B cell (primary cell): ENCODE measurements at places on chromosomes 2 and 18.

DNA sequence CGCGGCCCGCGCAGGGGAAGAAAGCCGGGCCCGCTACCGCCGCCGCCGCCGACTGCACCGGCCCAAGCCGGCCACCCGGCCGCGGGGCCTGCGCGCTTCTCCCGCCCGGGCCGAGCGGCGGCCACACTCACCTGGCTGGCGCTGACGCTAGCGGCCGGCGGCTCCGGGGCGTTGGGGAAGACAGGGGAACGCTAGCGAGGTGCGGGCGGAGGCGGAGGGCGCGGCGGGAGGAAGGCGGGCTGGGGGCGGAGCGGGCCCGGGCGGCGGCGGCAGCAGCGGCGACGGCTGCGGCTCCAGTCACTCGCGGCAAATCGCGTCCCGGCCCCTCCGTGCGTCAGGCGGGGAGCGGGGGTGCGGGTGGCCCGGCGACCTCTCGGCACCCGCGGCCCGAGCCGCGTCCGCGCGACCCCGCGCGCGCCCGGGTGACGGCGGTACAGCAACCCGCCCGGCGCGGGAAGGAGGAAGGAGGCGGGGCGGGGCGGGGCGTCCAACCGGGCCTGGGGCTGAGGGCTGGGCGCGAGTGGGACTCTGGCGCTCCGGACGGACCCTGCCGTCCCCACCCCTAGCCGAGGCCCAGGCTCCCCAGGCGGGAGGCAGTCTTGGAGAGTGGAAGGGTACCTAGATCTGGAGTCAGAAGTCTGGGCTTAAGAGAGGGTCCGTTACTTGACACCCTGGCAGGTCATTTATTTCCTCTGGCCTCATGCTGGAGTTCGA lies at the start of gene SESTD1:
SESTD1 (minus strand) TSS at position 465 of the 714 bp plus-strand sequence. CDS start 72,991 bp downstream, outside the sequence.
- no peaks in the 10 kb centered on the region for H3K27me3 ChIP-seq
- peak; percentile 83 for DNase-seq
- H3K27ac ChIP-seq, result peak within 1 kb of the TSS; percentile 54
- peaks cover 24% of the 10 kb centered on the region for H3K4me1 ChIP-seq
- peak within 1 kb of the TSS; percentile 62 for H3K4me3 ChIP-seq

DNA sequence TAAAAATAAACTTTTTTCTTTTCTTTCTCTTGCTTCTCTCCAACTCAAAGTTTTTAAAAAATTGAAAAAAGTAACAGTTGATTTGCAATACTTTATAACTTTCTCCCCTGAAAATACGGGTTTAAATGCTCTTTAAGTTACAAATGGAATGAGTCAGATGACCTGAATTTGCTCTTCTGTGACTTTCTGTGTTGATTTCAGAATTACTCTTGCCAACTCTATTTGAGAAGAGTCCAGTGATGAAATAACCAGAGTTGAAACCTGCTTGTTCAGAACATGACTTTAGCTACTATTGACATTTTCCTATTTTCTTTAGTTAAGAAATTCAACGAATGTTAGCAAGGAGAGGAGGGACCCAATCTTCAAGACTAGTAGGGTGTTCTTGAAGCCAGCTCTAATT lies 146.1 kb upstream of the ZSWIM2 start:
- no peaks in the 10 kb centered on the region for H3K36me3 ChIP-seq
- DNase-seq, result no peak
- H3K27me3 ChIP-seq, result no peaks in the 10 kb centered on the region

GRCh38 chr2:714005-714741 lies 37.0 kb upstream of the TMEM18 start:
- no peaks in the 10 kb centered on the region for H3K36me3 ChIP-seq
- no peak overlapping the region for H3K4me3 ChIP-seq
- H3K4me1 ChIP-seq, result peaks cover 13% of the 10 kb centered on the region
- H3K27ac ChIP-seq, result no peak overlapping the region

DNA sequence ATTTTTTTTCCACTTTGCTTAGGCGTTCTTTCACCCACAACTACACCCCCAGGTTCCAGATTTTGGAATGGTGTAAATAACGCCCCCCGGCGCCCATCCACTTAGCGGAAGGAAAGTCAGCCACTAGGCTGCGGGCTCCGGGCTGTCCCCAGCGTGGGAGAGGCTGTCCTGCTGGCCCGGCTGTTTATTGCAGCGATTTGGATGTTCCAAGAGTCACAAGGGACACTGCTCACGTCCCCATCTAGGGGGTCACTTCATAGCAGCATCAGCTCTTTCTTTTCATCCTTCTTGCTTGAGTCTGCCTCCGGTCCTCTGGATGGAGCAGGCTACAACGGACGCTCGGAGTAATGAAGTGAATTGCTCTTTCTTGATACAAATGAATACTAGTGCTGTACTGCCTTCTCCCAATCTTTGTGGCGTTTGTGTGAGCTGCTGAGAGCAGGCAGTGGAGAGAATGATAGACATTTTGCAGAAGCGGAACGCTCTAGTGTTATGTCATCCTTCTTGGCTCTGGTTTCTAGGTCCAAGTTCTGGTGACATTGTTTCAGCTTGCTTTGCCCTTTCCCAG lies 50.7 kb upstream of the PAIP2B start:
- H3K36me3 ChIP-seq, result no peaks in the 10 kb centered on the region
- H3K27me3 ChIP-seq, result peaks cover 10% of the 10 kb centered on the region
- DNase-seq, result peak; percentile 51
- peaks cover 19% of the 10 kb centered on the region for H3K4me1 ChIP-seq

GRCh38 chr2:160209516-160209856 lies 9.4 kb upstream of the ITGB6 start:
- H3K4me1 ChIP-seq, result peaks cover 3% of the 10 kb centered on the region
- no peaks in the 10 kb centered on the region for H3K27me3 ChIP-seq
- H3K4me3 ChIP-seq, result no peak overlapping the region
- H3K27ac ChIP-seq, result no peak overlapping the region

DNA sequence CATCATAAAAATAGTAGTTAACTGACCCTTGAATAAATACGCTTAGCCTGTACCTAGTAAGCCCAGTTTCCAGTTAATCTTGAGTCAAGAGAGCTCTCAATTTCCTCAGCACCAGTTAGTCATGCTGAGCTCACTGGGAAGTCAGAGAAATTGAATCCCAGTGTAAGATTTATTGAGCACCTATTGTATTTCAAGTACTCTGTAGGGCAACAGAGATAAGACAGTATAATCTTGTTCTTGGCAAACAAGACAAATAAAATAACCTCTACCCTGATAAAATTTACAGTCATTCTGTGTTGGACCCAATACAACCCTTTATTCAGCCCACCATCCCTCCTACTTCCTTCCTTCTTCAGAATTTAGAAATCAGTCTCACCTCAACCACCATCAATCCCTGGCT lies 71.9 kb upstream of the NRP2 start:
- H3K4me1 ChIP-seq, result no peaks in the 10 kb centered on the region
- no peak overlapping the region for H3K4me3 ChIP-seq
- H3K36me3 ChIP-seq, result no peaks in the 10 kb centered on the region
- no peak overlapping the region for H3K27ac ChIP-seq

- peaks cover 8% of the 10 kb centered on the region for H3K4me1 ChIP-seq
- H3K27ac ChIP-seq, result no peak overlapping the region
- H3K4me3 ChIP-seq, result no peak overlapping the region
These were observed 61.4 kb upstream of the RTN4 start for GRCh38 chr2:55111570-55112228.

DNA sequence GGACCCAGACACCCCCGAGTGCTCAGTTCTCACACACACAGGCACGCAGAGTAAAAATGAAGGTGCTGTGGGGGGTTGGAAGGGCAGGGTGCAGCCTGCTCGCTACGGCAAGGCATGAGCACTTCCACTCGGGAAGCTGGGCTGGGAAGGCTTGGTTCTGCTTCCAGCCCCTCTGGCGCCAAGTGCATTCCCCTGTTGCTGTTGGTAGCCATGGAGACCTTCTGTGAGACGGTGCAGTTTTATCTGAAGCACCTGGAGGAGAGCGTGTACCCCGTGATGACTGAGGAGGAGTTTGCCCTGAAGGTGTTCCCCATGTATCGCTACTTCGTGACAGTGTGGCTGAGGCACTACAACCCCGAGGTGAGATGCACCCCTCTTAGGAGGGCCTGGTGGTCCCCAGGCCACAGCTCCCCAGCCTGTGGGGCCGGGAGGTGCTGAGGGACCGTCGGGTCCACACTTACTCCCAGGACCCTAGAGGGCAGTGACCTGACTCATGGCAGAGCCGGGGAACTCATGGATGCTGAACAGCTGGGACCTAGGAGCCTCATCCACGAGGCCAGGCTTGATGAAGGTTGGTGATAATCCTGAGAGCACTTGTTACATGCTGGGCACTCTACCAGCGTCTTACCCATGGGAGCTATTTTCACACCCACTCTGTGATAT lies 15.5 kb downstream of the MROH2A start:
- no peaks in the 10 kb centered on the region for H3K4me1 ChIP-seq
- no peaks in the 10 kb centered on the region for H3K36me3 ChIP-seq
- no peak overlapping the region for H3K27ac ChIP-seq
- H3K4me3 ChIP-seq, result no peak overlapping the region

GRCh38 chr18:2376707-2377106 lies 194.6 kb downstream of the METTL4 start:
- no peak overlapping the region for H3K4me3 ChIP-seq
- peaks cover 4% of the 10 kb centered on the region for H3K27me3 ChIP-seq
- no peak for DNase-seq
- H3K36me3 ChIP-seq, result no peaks in the 10 kb centered on the region
- no peak overlapping the region for H3K27ac ChIP-seq

- no peak overlapping the region for H3K4me3 ChIP-seq
- H3K4me1 ChIP-seq, result peaks cover 3% of the 10 kb centered on the region
- H3K27me3 ChIP-seq, result no peaks in the 10 kb centered on the region
- no peaks in the 10 kb centered on the region for H3K36me3 ChIP-seq
These were observed 42.5 kb downstream of the LYPD6B start for GRCh38 chr2:149080971-149081370.

DNA sequence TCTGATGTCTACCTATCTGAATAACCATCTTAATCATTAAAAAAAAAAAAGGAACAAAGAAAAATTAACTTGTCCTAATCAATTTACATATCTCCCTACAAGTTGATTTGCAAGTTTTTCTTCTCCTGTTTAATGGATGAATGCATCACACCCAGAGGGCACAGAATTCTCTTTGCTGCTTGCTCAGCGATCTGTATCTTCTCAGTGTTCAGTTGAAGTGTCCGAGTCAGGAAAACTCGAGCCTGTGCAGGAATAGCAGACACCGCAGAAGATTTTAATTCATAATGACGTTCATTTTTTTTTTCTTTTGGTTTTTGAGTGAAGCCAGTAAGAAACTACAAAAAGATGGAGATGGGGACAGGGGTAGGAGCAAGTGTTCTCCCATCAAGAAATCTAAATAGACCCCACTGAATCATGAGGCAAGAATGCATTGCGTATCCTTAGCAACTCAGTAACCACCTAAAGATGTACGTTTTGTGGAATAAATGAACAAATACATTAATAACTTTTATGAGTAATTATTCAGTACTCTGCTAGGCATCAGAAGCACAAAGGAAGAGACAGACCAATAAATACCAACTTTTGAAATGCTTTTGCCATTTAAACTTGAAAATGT lies 675.5 kb downstream of the LRP1B start:
- no peaks in the 10 kb centered on the region for H3K4me1 ChIP-seq
- H3K27me3 ChIP-seq, result no peaks in the 10 kb centered on the region
- no peaks in the 10 kb centered on the region for H3K36me3 ChIP-seq
- no peak overlapping the region for H3K27ac ChIP-seq
- H3K4me3 ChIP-seq, result no peak overlapping the region

- no peak overlapping the region for H3K27ac ChIP-seq
- peaks cover 5% of the 10 kb centered on the region for H3K4me1 ChIP-seq
- no peak for DNase-seq
- no peak overlapping the region for H3K4me3 ChIP-seq
- H3K27me3 ChIP-seq, result no peaks in the 10 kb centered on the region
These were observed 21.3 kb upstream of the NCK2 start for GRCh38 chr2:105723431-105723830.

GRCh38 chr2:12847694-12848575 lies 131.2 kb downstream of the TRIB2 start:
- no peaks in the 10 kb centered on the region for H3K27me3 ChIP-seq
- H3K4me3 ChIP-seq, result no peak overlapping the region
- H3K4me1 ChIP-seq, result no peaks in the 10 kb centered on the region
- H3K36me3 ChIP-seq, result no peaks in the 10 kb centered on the region
- H3K27ac ChIP-seq, result no peak overlapping the region
- DNase-seq, result no peak

GRCh38 chr18:28075501-28075900 lies 101.4 kb downstream of the CDH2 start:
- no peaks in the 10 kb centered on the region for H3K27me3 ChIP-seq
- no peak overlapping the region for H3K27ac ChIP-seq
- H3K36me3 ChIP-seq, result no peaks in the 10 kb centered on the region

DNA sequence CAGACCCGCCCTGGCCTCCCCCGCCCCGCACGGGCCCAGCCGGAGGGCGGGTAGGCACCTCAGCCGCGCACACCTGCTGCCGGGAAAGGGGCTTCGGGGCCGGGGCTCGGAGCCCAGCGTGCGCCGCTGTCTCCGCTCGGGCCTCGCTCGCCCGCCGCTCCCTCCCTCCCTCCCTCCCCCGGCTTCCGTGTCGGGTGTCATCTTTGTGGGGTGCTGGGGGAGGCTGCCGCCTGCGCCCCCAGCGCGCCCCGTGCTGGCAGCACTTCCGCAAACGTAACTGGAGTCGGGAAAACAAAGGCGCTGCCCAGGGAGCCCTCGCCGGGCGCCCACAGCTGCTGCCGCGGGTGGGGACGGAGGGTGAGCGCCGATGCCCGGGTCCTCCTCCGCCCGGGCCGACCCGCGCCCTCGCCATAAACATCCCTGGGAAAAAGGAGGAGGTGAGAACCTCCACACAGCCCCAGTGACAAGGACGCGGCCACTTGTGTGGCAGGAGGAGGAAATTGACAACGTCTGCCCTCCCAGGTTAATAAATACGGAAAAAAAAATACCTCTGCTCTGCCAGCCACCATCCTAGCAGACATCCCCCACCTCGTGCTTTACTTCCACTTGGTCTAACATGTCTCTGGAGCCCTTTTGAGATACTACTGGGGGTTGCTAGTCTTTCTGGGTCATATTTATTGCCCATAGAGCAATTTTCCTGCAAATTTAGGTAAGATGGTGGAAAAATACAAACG lies 550 bp downstream of the MFSD6 start:
- H3K36me3 ChIP-seq, result no peaks in the 10 kb centered on the region
- DNase-seq, result peak; percentile 90
- peaks cover 24% of the 10 kb centered on the region for H3K4me1 ChIP-seq
- H3K27ac ChIP-seq, result peak overlapping the region; percentile 95

DNA sequence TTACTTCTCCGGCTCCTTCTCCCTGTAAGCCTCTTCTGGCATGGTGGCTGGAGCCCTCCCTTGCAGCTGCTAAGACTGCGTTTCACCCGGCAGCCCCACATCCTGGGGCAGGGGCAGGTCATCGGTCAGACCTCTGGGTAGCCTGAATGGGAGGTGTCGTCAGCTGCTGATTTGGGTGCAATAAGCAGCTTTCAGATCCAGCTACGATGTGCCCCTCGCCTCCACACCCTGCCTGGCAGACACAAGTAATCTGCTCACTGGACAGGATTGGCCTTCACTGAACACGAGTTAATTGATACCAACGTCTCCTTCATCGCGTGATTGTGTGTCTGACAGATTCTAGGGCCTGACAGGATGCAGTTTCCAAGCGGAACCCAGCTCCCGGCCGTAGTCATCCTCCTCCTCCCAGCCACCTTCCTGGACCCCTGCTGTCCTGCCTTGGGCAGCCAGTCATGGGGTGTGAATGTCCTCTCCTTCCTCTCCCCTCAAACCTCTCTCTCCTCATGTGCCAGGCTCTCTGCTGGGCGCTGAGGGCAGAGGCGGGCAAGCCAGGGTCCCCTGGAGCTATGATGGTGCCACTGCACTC lies 18.9 kb upstream of the PDIA6 start:
- peaks cover 10% of the 10 kb centered on the region for H3K4me1 ChIP-seq
- no peak overlapping the region for H3K27ac ChIP-seq
- no peaks in the 10 kb centered on the region for H3K36me3 ChIP-seq
- H3K27me3 ChIP-seq, result no peaks in the 10 kb centered on the region
